ENCODE measurements at places on chromosomes 7 and 10.

DNA sequence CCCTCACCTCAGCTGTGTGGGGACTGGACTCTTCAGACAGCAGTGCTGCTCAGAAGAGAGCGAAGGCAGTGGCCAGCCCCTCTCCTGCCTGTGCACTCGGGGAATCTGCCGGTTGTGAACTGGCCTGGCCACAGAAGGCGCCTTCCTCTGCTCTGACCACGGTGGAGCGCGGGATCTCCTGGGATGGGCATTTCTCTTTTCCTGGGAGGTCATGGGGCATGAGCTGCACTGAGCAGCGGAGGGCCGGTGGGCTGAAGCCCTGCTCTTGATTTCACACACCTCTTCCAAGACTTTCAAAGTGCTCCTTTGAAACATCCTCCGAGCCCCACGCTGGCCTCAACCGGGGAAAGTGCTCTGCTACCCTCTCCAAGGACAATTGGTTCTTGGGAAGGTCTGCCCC is 125.6 kb upstream of the FAM20C start:
- no peak for DNase-seq

DNA sequence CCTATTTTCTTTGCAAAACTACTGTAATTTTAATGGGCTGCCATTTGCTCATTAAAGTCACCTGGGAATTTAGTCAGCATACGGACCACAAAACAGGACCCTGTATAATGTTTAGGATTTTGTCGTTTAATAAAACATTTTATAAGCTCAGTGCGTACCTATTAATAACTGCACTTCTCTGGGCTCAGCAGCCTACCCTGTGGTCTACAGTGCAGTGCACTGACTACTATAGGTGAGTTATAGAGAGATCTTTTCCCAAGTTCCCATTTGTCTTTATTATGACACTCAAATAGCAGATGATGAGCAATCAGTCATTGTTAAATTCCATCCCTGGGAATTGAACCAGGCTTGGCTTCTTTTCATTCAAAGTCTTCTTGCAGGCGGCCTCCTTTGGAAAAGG is 433.4 kb upstream of the NFE2L3 start:
- DNase-seq = no peak

GRCh38 chr10:29635711-29636144 is 957 bp upstream of the SVIL start:
- DNase-seq = peak; percentile 9

GRCh38 chr7:17472518-17472917 is 174.1 kb downstream of the AHR start:
- DNase-seq = no peak

DNA sequence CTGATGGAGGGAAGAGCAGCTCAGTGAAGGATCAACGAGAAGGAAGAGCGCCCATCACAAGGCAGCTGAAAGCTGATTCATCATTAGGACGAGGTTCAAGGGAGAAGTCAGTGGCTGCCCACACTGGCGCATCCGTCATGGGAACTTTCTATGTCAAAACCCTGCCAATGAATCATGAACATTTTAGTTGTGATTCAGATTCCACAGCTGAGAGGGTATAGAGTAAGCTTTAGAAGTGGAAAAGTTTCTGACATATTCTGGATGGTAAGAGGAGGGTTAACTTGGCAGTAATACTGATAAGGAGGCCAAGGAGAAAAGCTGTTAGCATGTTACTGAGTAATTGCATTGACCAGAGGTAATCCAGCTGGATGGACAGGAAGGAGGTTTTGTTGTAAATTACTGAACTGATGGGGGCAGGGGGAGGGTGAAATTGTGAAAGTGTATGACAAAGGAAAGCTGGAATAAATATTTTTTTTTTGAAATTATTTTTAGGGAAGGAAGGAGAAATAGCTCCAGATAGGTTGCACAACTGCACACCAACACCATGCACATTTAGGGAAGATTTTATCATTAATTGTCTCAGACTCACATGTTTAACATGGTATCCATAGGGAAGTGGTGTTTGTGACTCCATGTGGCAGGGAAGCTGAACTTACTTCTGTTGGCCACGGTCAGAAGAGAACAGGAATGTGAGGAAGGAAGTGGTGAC is 78.3 kb upstream of the NRP1 start:
- no peak for DNase-seq

All from activated naive CD4-positive, alpha-beta T cell treated with Interleukin-2 at 50 U/mL for 16 hours (primary cell).